ENCODE measurements at places on chromosomes 6 and 20.

GRCh38 chr6:44012078-44012493, 115.2 kb downstream of the MRPL14 start:
- no peak for DNase-seq

DNA sequence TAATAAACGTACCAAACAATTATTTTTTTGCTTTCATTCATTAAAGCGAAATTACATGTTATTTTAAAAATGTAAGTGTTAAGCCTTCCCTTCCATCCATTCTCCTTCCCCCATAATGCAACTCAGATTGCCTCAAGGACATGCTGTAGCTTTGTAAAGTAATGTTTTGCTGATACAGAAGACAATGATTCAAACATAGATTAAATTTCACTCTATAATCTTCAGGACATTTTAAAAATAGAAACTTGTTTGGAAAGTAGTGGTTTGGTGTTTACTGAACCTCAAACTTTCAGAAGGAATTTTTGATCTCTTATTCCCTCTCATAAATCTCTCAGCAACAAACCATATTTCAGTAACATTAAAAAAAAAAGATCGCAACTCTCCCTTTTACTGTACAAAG, 350.9 kb upstream of the HSF2 start:
- no peak for DNase-seq

DNA sequence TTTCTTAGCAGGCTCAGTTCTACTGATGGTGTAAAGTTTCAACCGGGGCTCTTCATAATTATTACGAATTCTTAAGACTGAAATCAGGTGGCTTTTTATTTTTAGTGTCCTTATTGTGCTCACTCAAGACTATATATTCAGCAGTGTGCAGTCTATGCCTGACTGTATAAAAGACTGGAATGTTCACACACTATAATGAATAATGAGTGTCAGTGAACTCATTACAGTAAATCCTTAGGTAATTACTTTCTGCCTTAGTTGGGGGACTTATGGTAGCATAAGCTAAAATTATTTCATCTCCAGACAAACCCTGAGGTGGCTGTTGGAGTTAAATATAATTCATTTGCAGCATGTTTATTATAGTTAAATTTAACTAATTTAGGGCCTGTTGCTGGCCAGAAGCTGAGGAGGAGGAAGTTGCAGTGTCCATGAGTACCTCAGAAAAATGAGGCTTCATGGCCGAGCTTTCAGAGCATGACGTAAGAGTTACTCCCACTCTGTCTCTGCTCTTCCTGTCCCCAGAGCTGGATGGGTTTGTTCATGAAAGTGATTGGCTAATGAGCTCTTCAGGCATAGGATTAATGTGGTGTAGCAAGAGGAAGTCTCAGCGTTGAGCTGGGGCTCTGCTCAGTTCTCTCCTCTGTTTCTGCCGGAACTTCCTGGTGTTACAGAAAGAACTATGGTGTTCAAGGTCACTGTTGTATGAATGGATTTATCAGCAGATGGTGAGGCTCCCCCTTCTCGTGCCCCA, 335.7 kb downstream of the NRN1 start:
- peak; percentile 19 for DNase-seq

- no peak for DNase-seq
Observed at GRCh38 chr20:1881240-1881835, 13.9 kb upstream of the SIRPA start.
